ENCODE measurements at places on chromosomes 3 and 15.

DNA sequence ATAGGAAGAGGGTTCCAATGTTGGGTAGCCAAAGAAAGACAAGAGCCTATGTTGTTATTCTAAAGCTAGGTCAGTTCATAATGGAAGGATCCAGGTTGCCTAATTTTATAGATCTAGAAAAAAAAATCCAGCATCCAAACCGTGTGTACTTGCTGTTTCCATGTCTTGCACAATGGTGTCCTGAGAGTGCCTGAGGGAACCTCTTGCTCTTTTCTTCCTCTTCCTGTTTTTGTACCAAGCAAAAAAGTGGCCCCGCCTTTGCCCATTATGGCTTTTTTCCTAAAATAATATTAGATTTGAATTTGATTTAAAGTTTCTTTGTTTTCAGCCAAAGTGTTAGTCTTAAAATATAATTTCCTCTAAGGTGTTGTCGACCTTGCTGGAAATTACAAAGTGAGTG lies 224.4 kb downstream of the RYR3 start:
- no peak overlapping the region for H3K4me3 ChIP-seq
- H3K27ac ChIP-seq: no peak overlapping the region
- peaks cover 2% of the 10 kb centered on the region for H3K27me3 ChIP-seq
- no peaks in the 10 kb centered on the region for H3K36me3 ChIP-seq
- no peaks in the 10 kb centered on the region for H3K4me1 ChIP-seq
- no peak for DNase-seq

- H3K36me3 ChIP-seq: no peaks in the 10 kb centered on the region
- no peaks in the 10 kb centered on the region for H3K4me1 ChIP-seq
- no peak overlapping the region for H3K27ac ChIP-seq
- H3K27me3 ChIP-seq: no peaks in the 10 kb centered on the region
- H3K4me3 ChIP-seq: no peak overlapping the region
- DNase-seq: no peak
These were observed 27.0 kb upstream of the UBE3A start for GRCh38 chr15:25465835-25466234.

GRCh38 chr15:99931703-99932603 lies 198.7 kb upstream of the LYSMD4 start:
- no peaks in the 10 kb centered on the region for H3K36me3 ChIP-seq
- H3K27ac ChIP-seq: no peak overlapping the region
- peaks cover 24% of the 10 kb centered on the region for H3K27me3 ChIP-seq
- no peak for DNase-seq

GRCh38 chr15:88535100-88535499 lies 11.4 kb downstream of the DET1 start:
- no peak overlapping the region for H3K27ac ChIP-seq
- DNase-seq: no peak
- no peaks in the 10 kb centered on the region for H3K27me3 ChIP-seq
- H3K4me1 ChIP-seq: no peaks in the 10 kb centered on the region
- H3K36me3 ChIP-seq: 0 out of 2 replicates have a peak, but pooled peaks cover 1% of the 10 kb centered on the region

- no peak for DNase-seq
- no peak overlapping the region for H3K27ac ChIP-seq
- H3K4me1 ChIP-seq: no peaks in the 10 kb centered on the region
These were observed 1.6 kb upstream of the SUCNR1 start for GRCh38 chr3:151871639-151872468.

DNA sequence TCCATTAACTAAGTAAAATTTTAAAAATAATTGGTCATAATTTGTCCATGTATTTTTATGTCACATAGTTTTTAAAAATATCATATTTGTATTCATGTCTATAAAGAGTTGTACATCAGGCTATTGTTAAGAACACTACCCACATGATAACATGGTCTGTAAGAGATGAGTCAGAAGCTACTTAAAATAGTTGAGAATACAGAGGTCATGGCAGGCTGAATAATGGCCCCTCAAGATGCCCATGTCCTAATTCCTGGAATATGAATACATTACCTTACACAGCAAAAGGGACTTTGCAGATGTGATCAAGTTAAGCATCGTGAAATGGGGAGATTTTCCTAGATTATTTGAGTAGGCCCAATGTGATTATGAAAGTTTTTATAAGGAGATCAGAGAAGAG lies 782.9 kb upstream of the GOLIM4 start:
- DNase-seq: no peak
- H3K4me3 ChIP-seq: no peak overlapping the region
- no peaks in the 10 kb centered on the region for H3K27me3 ChIP-seq
- H3K4me1 ChIP-seq: peaks cover 25% of the 10 kb centered on the region
- H3K36me3 ChIP-seq: no peaks in the 10 kb centered on the region
- H3K27ac ChIP-seq: no peak overlapping the region

DNA sequence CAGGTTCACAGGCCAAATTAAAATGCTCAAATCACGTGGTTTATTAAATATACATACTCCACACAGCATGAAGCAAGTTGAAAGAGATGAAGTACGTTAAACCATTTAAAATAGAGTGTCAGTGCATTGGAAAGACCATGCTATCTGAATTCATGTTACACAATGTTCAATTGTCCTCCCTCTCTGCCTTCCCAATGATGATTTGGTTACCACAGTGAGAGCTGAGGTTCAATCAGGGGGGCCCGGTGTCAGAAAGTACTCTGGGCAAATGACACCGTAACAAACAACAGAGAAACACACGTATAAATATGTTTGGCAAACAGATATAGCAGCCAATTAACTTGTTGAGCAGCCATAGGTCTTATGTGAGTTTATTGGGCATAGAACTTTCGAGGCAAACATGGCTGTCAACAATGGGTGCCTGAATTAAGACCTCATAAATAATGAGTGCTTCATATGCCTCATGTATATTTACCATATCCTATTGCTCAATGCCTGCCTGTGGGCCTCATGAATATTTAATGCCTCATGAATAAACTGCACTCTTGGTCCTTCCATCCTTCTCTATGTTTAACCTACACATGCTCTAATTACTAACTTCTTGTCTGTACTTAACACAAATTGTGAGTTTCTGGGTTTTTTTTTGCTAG lies 641.5 kb downstream of the PLOD2 start:
- no peaks in the 10 kb centered on the region for H3K36me3 ChIP-seq
- DNase-seq: no peak
- H3K4me1 ChIP-seq: peaks cover 34% of the 10 kb centered on the region
- no peaks in the 10 kb centered on the region for H3K27me3 ChIP-seq
- H3K27ac ChIP-seq: no peak overlapping the region

DNA sequence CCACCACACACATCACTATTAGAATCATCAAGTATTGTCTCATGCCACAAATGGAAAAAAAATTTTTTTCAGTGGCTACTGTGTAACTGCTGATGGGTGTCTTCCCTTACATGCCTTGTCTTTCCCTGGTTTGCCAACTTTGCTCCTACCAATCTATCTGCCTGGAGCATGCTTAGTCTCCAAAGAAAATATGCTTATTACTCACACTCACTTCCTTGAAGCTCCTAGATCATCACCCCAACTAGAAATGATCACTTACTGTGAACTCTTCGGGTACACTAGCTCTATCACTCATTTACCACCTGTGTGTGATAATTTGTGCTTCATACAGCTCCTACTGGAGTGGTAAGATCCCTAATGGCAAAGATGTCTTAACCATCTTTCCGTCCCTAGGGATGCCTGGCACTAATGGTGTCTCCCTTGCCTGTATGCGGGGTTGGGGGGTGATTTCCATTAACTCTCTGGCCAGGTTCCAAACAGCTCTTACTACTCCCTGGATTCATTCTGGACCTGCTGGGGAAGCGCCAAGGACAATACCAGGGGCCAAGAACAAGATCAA lies 799 bp downstream of the VPS33B start:
- H3K27ac ChIP-seq: peak overlapping the region; percentile 62
- peak; percentile 5 for DNase-seq
- H3K36me3 ChIP-seq: peaks cover 3% of the 10 kb centered on the region
- H3K4me3 ChIP-seq: peak overlapping the region; percentile 95
- peaks cover 20% of the 10 kb centered on the region for H3K4me1 ChIP-seq

DNA sequence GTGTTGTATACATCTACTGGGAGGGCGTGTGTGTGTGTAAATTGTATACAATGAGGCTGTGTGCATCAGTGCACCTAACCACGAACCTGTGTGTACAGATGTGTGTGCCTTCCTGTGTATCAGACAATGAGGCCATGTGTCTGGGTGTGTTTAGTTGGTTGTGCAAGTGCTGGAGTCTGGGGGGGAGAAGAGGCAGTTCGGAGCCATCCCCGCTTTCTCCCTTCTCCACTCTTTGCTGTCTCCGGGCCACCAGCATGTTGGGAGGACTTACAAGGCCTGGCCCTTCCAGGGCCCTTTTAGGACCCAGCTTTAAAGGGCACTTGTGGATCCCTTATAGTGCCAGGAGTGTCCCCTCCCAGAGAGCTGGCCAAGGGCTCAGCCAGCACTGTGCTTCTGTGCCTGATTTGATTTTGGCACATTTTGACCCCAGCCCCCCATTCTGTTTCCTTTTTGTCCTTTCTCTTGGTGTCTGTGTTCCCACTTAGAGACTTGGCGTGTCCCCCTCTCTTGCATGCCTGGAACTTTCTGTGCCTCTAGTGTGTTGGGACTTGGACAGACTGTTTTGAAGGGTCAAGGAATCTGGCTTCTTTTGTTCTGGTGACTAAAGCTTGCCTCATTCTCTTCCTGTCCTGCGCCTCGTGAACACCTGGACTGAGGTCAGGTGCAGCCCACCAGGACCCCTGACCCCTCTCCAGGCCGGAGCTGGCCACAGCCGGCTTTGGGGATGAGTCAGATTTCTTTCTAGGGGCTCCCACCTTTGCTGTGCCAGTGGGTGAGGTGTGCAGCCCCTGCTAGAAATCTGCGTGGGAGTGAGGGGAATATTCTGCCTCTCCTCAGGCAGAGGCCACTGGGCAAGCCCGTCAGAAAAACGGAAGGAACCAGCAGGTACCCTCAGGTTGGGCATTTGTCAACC lies 1.5 kb downstream of the CTDSPL start:
- peak overlapping the region; percentile 71 for H3K27ac ChIP-seq
- peak overlapping the region; percentile 77 for H3K4me3 ChIP-seq
- peaks cover 53% of the 10 kb centered on the region for H3K4me1 ChIP-seq
- H3K36me3 ChIP-seq: no peaks in the 10 kb centered on the region

DNA sequence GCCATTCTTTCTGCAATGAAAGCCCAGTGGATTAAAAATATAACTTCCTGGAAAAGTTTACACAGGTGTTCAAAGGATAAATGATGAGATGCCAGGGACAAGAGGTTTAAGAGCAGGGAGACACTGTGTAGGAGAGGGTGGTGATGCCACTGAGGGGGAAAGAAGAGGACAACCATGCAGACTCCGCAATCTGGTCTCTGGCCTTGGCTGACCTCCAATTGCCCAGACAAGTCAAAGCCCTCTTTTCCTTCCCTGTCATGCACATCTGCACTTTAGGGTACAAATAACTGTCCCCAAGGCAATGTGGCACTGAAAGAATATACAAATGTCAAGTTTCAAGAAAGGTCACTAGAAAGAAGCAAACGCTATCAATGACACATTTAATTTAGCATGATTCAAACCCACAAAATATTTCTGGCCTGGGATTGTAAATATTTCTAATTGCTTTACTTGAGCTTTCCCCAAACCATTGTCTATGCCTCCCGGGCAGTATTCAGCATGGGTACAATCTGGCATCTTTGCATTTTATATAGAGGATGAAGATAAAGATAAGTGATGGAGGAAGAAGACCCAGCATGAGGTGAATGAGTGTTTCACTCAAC lies 319.4 kb downstream of the PLCL2 start:
- no peaks in the 10 kb centered on the region for H3K27me3 ChIP-seq
- no peak for DNase-seq
- H3K27ac ChIP-seq: no peak overlapping the region
- H3K4me1 ChIP-seq: no peaks in the 10 kb centered on the region
- H3K4me3 ChIP-seq: no peak overlapping the region

GRCh38 chr15:60371175-60372051 lies 26.4 kb downstream of the ANXA2 start:
- peaks cover 31% of the 10 kb centered on the region for H3K36me3 ChIP-seq
- H3K4me1 ChIP-seq: peaks cover 80% of the 10 kb centered on the region
- DNase-seq: peak; percentile 70
- no peaks in the 10 kb centered on the region for H3K27me3 ChIP-seq

GRCh38 chr15:29252234-29252633 lies 17.4 kb downstream of the NSMCE3 start:
- no peaks in the 10 kb centered on the region for H3K4me1 ChIP-seq
- no peak overlapping the region for H3K27ac ChIP-seq
- no peaks in the 10 kb centered on the region for H3K36me3 ChIP-seq
- H3K4me3 ChIP-seq: no peak overlapping the region
- H3K27me3 ChIP-seq: no peaks in the 10 kb centered on the region

DNA sequence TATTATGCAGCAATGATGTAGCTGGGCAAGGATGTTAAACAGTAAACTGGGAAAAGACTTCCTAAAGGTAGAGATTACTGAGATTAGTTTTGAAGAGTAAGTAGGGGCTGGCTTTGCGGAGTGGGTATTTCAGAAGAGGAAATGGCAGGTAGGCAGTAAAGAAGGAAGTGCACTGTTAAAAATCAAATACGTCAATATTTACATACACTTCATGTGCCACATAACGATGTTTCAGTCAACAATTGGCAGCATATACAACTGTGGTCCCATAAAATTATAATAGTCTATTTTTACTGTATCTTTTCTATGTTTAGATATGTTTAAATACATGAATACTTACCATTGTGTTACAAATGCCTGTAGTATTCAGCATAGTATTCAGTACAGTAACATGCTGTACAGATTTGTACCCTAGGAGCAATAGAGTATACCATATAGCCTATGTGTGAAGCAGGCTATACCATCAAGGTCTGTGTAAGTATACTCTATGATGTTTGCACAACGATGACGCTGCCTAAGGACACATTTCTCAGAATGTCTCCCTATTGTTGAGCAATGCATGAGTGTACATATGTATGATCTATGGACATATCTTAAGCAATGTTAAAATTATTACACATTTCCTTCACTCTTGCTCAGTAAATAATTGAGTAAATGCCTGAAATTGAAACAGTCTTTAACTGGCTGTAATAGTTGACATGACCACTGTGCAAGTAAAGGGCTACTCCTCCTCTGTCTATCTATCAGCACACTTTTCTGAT lies 196.7 kb downstream of the ISL2 start:
- no peak overlapping the region for H3K4me3 ChIP-seq
- H3K27ac ChIP-seq: peak overlapping the region; percentile 12
- peak; percentile 81 for DNase-seq
- no peaks in the 10 kb centered on the region for H3K27me3 ChIP-seq

- DNase-seq: no peak
- H3K4me1 ChIP-seq: peaks cover 52% of the 10 kb centered on the region
- no peak overlapping the region for H3K4me3 ChIP-seq
- H3K27ac ChIP-seq: no peak overlapping the region
These were observed 14.3 kb upstream of the CAMKV start for GRCh38 chr3:49883998-49884397.
